MCF 10A (cell line): ENCODE measurements at places on chromosomes 6 and 20. TPM values are rescaled to one million over a fixed set of nuclear protein-coding genes. Genes with fewer than 3 reads are reported as not detected.

The PCK1 gene
- total RNA-seq, result not detected in 2 replicates

The TCF21 gene
- total RNA-seq, result not detected in 2 replicates

DNA sequence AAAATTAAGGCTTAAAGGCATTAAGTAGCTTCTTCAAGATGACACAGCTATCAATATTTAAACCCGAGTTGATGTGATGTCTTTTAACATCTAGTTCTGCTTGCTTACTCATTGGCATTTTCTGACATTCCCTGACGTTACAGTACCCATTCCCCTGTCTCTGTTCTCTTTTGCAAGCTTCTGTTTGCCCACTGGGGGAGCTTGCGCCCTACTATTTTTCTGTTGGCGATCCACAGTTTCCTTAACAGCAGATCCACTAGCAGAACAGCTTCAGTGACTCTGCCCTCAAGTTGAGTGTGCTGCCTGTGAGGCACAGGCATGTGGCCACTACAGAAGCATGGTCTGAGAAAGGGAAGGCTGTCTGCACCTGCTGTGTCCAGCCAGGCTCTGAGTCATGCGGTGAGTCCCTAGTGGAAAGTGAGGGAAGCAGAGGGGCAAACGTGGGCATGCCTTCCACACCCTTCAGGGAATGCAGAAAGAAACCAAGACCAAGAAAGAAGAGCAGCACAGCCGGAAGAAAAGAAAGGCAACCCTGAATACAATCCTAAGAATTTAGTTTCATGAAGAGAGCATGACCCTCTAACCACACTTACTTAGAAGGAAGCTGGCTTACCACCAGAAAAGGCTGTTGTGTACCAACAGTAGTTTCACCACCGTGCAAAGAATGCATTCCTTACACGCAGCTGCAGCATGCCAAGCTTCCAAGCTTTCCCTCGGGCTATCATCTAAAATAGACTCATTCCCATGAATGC is 97.7 kb upstream of the VGLL2 start:
- peak; percentile 90 for DNase-seq

DNA sequence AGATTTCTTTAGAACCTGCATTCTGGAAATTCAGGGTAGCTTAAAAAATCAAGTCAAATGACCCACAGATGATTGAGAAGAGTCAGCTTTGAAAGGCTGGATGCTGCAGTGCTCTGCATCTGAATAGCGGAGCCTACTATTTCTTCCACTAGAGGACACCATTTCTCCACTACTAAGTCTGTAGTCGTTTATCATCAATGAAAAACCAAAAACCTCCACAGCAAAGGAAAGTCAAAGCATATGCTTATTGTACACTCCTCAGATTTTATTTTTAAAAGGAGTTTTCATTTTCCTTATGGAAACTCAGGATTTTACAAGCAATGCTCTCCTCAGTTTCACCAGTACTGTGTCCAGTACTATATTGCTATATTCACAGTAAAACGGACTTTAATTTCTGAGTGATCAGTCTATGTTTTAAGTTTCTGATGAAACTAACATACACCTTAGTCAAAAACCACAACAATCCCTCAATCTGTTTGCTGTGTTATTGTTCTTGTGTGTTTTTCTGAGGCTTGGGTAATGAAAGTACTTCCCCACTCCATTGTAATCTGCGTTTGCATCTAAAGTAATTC is 50.5 kb upstream of the ENPP5 start:
- peak; percentile 47 for DNase-seq

DNA sequence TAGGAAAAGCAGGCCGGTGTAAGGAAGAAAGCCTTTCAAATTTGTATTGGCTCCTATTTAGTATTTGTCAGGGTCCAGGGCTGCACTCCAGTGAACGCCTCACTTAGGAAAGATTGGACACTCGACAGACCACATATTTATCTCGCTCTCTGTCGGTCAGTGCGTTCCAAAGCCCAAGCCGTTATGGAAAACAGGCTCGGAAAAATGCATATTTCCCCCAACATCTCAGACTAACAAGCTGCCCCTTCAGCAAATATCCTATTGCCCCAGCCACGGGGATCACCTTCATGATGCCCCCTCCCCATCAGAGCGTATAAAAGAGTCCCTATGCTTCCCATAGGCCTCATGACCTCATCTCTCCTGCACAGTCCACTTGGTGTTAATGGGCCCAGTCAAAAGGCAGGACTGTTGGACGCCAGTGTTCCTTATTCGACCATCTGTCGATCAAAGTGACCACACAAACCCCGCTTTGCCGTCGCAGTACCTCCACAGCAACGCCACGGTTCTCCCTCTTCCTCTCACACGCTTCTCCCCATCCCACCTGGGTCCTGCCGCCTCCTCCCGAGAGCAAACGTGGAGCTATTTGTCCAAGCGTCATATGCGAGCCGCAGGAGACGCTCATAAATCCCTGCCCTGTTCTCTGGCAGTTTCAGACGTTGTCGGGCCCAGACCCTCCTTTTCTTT is 63.3 kb downstream of the NPEPL1 start:
- DNase-seq, result no peak
